Activated CD8-positive, alpha-beta memory T cell treated with anti-CD3 and anti-CD28 coated beads for 36 hours (primary cell): ENCODE measurements at places on chromosomes 1 and 21. TPM values are rescaled to one million over a fixed set of nuclear protein-coding genes. Genes with fewer than 3 reads are reported as not detected.

Gene RGS13
- total RNA-seq = not detected

Gene CHIA
- total RNA-seq = not detected

Gene GALNT2
- 70.1 TPM for total RNA-seq

Gene AUNIP
- 11.1 TPM for total RNA-seq

Gene SNIP1
- total RNA-seq = 23.0 TPM

Gene RIPK4
- 0.21 TPM for total RNA-seq

Gene OR2T33
- not detected for total RNA-seq

Gene PDE9A
- 2.2 TPM for total RNA-seq

Gene TCHH
- total RNA-seq = 0.17 TPM

Gene NFASC
- 0.08 TPM for total RNA-seq

Gene CFHR3
- not detected for total RNA-seq

Gene TMEM79
- 10.2 TPM for total RNA-seq

Gene RCAN3
- total RNA-seq = 51.2 TPM

Gene SPATA21
- not detected for total RNA-seq

Gene PROK1
- total RNA-seq = not detected
